Hematopoietic multipotent progenitor cell (in vitro differentiated cells): ENCODE measurements at places on chromosomes 6 and 20.

DNA sequence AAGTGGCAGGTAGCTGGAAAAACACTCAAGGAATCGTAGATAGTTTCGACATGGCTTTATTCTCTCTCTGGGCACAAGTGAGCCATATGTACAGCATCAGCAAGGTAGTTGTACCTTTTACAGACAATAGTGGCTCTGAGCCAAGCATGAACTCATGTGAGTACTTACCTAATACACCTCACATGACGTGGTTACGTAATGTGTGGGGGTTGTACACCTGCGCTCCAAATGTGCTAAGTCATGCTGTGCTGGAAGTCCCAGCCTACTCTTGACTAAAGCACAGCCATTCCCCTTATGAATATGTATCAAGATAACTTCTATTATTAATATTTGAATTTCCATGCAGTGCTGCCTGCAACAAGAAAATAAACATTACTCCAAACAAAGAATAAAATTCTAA is 78.8 kb upstream of the HMGN3 start:
- DNase-seq = no peak

- no peak for DNase-seq
These were observed 72.6 kb upstream of the PIM1 start for GRCh38 chr6:37097335-37097734.

DNA sequence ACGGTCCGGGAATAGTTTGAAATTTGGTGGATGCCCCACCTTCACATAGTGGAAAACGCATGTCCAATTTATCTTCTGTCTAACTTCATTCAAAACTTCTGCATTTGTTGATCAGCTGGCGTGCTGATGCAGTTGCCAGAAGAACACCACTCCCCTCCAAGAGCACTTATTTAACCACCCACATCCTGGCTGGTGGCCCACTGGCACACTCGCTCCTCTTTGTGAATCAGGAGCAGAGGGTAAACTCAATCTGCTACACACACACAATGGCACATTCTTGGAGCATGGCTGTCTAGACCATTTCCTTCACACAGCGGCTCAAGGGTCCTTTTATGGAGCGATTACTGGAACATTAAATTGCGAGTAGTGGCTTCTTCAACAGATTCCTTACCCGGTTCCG is 55.1 kb upstream of the CEP162 start:
- DNase-seq = no peak

GRCh38 chr6:94341173-94341572 is 921.8 kb upstream of the EPHA7 start:
- DNase-seq = no peak

- no peak for DNase-seq
These were observed 15.9 kb downstream of the NT5E start for GRCh38 chr6:85465762-85466161.

DNA sequence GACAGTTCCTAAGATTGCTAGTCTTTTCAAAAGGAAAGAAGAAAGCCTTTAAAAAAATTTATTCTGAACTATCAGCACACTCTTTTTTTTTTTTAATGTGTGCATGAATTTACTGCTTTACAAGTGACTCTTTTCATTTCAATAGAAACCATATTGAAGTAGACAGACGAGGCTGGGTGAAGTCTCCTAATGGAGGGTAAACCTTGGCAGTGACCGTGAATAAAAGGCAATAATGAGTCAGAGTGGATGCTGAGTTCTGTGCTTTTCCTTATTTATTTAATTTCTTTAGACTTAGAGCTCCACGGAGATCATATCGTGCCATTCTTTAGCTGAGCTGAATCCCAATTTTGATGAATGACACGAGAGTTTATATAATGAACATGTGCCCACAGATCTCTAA is 196.9 kb downstream of the PRL start:
- DNase-seq = no peak

- no peak for DNase-seq
These were observed 102.6 kb upstream of the ADGRF4 start for GRCh38 chr6:47595785-47596184.

- DNase-seq = no peak
These were observed 213.1 kb upstream of the STXBP5 start for GRCh38 chr6:146990821-146991798.

GRCh38 chr6:46655803-46656202 is 3.0 kb downstream of the SLC25A27 start:
- DNase-seq = peak; percentile 20

- no peak for DNase-seq
These were observed 742.0 kb upstream of the POU3F2 start for GRCh38 chr6:98092331-98092730.

DNA sequence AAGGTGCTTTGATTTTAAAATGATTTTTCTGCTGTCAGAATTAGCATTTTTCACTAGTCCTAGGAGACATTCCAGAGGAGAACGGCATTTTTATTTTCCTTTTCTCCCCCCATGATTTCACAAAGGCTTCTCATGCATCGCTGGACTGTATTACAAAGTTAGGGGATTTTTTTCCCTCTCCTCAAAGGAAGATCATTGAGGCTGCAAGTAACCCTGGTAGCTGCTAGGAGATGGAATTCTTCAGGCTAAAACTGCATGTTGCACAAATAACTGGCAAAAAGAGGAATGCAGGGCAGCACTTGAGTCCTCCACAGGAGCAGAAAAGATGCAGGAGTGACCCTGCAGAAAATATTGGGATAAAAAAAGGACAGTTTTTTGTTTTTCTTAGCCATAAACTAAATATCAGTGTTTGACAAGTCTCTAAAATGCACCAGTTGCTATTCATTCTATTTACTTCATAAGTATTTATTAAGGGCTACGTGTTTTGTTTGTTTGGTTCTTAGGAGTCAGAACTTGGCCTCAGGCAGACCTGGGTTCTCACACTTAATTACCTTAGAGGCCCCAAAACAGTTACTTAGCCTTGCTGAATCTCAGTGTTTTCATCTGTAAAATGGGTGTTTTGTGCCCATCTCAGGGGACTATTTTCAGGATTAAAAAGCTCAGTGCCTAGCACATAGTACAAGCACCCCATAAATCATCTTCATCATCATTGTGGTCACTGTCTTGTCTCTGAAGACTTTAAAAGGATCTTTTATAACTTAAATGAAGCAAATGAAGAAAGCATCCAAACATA is 144.5 kb upstream of the ID4 start:
- DNase-seq = no peak

- no peak for DNase-seq
These were observed 3.2 kb upstream of the EEF1A2 start for GRCh38 chr20:63501818-63502670.

DNA sequence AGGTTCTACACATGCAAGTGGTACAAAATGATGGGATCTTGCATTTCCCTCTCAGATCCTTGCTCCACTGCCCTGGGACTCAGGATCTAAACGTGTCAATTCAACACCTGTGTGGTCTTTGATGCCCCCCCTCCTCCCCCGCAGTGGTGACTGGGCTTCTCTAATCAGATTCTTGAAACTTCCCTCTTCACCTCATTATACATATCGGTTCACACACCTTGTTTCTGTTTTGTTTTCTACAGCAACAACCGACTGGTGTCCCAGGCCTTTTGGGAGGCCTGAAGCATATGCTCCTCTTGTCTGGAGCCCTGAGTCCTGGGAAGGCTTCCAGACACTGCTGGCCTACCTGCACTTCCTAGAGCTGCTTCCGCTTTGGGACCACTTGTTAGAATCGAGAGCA is 20.0 kb downstream of the SAMD3 start:
- no peak for DNase-seq

GRCh38 chr6:89047473-89047872 is 33.1 kb upstream of the PNRC1 start:
- DNase-seq = no peak

DNA sequence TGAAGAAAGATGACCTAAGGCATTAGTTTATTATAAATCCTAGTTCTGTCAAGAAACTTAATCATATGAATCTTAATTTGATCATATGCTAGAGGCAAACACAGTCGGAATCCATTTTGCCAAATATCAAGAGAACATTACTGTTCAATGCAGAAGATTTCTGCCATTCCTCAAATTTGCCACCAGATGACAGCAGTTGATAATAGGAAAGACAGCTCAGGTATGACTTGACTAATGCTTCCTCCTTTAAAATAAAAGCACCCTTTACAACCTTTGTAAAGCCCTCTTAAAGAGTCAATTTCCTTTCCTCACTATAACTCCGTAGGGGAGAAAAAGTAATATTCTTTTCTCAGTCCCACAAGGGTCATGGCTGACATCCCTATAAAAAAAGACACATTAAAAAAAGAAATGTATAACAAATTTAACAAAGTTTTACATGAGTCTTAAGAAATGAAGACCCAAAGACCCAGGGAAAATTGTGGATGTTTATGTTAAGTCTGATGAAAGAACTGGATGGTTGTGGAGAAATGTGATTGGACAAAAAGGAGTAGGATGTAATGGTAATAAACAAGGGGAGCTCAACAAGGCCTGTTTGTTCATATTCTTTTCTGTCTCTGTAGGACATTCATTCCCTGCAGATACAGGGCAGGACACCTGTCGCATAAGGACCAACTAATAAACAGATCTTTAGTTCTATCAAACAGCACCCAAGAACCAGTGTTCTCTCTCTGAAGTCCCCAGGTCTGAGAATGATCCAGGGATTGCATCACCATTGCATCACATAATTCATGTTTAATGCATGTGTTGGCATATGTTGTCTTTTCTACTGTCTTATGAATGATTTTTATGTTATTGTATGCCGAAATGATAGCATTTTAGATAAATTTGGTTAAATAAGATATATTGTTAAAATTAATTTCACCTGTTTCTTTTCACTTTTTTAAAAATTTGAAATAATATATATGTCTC is 23.0 kb upstream of the IL17A start:
- peak; percentile 78 for DNase-seq

GRCh38 chr6:85404564-85405174 is 45.2 kb upstream of the NT5E start:
- no peak for DNase-seq

DNA sequence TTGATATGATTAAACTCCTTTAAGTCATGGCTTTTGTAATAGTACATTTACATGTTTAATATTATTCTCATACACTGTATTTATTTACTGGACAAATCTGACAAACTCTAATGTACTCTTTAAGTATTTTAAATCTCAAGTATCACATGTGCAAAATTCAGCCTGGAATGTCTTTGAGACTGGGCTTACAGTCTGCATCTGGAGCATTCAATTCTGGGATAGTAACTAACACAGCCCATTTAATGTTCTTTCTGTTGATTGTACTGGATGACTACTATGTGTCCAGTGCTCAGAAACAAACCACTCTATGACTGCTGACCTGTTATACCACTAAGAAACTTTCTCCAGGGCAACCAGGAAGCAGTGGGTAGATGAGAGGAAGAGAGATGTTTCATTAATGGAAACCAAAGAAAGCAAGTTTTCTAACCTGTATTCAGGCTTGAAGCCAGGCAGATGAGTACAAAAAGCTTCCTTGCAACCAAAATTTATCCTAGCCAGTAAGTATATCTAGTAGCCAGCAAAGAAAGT is 26.8 kb downstream of the FBXL4 start:
- no peak for DNase-seq

- no peak for DNase-seq
These were observed 141.6 kb upstream of the EYA4 start for GRCh38 chr6:133099573-133099972.

DNA sequence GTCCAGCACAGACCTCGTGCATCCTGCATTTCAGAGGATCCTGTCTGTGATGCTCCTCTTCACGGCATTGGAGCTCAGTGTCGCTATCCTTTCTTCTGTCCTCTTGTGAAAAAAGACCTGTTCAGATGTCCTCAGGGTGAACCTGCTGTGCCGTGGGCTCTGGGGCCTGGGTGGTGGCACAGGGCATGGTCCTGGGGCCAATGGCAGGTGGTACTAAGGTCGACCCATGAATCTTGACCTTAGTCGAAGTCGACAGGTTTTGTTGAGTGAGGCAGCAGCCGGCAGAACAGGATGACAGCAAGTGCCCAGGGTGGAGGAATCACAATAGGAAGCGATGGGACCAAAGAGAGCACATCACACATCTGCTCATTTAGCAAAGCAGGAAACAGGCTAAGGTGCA is 22.0 kb upstream of the MAS1L start:
- DNase-seq = no peak

DNA sequence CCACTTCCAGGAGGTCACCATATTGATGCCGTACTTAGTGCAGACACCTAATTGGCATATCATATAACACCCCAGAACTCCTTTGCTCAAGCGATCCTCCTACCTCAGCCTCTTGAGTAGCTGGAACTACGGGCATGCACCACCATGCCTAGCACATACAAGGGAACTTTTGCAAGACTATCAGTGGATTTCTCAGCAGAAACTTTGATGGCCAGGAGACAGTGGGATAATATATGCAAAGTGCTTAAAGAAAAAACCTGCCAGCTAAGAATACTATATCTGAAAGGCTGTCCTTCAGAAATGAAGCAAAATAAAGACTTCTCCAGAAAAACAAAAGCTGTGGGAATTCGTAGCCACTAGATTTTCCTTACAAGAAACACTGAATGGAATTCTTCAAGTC is 387.1 kb downstream of the DHX35 start:
- no peak for DNase-seq

DNA sequence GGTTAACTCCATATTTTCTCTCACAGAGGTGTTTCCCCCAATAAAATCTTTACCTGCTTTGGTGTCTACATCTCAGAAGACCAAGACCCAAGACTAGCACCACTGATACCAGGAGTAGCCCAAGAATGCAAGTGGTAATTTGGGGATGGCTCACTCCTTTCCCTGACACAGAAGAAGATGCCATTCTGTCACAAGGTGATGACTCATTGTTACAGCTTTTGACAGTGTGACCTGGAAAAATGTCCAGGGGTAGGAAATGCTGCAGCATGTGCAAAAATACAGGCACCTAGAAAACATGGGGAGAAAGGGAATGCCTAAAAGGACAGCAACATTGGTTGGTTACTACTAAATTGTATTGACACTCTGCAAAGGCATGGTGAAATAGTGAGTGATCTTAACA is 254.0 kb upstream of the GJE1 start:
- no peak for DNase-seq
